ENCODE measurements at places on chromosomes 11 and 22.

DNA sequence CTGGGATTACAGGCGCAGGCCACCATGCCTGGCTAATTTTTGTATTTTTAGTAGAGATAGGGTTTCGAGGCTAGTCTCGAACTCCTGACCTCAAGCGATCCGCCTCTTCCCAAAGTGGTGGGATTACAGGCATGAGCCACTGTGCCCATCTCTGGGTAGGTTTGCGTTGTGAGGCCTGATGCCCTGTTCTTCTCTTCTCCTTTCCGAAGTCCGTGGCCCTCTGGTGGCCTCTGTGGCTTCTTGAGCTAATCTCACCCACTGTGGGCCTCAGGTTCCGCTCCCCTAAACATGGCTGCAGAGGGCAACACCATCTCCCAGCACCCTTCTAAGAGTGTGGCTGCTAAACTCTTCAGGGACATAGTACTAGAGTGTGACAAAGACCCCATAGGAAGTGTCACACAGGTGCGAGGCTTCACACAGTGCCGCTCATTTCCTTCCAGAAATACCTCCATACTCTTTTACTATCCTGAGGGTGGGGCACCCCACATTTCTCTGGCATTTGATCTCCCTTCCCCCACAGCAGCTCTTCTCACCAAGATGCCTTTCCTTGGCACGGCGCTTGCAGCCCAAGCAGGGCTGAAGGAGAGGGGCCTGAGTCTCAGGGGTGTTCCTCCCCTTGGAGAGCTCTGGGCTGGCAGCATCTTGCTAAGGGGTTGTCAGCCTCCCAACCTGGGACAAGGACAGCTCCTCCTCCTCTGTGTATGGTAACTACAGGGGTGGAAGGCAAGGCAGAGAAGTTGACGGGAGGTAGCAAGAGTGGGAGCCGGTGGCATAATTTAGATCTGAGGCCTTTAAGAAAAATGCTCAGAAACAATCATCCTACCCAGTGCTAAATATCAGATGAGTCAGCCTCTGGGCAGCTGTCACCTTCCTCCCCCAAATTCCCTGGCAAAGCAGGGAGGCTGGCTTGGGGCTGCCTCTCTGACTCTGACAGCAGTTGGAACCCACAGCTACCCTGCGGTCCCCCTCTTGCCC is 6.1 kb downstream of the THY1 start:
- no peak for DNase-seq

- no peak for DNase-seq
Measured at GRCh38 chr22:47369020-47369419, 606.6 kb downstream of the TBC1D22A start.

GRCh38 chr11:62536301-62536957 is 10.2 kb downstream of the AHNAK start:
- no peak for DNase-seq

GRCh38 chr11:108609682-108610081 is 16.1 kb upstream of the EXPH5 start:
- DNase-seq = no peak

DNA sequence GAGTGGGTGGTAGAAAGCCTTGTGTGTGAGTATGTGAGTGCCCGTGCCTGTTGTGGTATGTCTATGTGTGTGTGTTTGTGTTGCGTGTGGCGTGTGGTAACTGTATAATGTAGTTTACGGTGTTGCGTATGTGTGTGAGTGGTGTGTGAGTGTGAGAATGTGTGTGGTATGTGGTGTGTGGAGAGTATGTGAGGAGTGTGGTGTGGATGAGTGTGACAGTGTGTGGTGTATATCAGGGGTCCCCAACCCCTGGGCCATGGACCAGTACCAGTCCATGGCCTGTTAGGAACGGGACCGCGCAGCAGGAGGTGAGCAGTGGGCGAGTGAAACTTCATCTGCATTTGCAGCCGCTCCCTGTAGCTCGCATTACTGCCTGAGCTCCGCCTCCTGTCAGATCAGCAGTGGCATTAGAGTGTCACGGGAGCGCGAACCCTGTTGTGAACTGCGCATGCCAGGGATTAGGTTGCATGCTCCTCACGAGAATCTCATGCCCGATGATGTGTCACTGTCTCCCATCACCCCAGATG is 5.7 kb downstream of the UPK3A start:
- DNase-seq = no peak

DNA sequence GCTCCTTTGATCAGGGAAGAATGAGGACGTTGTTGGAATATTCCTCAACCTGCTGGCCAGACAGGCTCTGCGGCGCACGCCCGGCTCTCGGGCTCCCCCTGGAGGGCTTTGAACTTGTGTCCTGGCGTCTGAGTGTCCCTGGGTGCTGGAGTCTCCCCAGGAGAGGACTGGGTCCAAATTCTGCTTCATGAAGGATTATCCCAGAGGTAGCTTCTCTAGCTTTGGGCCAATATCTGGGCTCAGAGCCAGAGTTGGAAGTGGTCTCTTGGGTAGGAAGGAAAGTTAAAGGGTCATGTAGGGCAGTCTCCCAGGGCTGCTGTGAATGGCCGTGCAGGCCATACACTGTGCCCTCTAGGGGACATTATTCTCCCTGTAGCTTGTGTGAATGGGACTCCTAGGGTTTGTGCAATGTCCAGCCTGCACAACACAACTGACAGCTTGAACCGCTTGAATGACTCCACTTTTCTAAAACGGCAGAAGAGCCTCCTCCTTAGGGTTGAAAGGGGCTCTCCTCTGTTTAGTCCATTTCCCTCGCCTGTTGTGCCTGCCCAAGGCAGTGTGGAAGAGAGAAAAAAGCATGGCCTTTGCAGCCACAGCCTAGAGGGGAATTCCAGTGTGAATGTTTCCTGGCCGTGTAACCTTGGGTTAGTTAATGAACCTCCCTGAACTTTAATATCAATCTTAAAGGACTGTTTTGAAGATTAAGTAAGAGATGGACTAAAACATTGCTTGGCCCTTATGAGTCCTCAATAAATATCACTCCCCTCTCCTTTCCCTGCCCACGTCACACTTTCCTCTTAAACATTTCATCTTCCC is 111.2 kb upstream of the THY1 start:
- peak; percentile 53 for DNase-seq

DNA sequence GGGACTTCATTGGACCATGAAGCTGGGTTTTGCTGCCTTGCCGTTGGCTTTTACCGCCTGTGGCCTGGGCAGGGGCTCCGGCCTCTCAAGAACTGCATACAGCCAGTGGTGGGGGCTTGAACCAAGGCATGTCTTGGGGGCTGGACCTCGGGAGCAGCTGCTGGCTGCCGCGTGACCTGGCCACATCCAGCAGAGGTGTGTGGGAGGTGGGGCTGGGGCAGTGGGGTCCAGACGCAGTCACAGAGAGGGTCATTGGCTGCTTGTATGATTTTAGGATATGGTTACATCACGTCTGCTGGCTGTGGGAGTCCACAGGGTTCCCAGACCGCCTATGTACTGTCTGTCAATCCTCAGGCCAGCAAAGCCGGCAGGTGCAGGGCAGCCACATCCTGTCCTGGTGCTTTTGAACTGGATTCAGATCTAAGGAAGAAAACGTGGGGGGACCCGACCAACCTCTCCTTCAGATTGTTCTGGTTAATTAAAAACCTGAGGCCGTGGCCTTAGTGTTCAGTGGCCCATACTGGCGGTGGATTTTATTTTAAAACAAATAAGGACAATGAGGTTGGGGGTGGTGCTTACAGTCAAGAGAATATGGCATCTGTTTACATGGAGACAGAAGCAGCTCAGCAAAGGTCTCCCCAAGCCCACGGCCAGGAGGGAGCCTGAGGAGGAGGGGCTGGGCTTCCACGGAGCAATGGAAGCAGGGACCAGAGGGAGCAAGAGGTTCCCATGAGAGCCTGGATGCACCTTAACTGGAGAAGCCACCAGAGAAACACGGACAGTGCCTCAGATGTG is 426.0 kb downstream of the TBC1D22A start:
- DNase-seq = no peak

DNA sequence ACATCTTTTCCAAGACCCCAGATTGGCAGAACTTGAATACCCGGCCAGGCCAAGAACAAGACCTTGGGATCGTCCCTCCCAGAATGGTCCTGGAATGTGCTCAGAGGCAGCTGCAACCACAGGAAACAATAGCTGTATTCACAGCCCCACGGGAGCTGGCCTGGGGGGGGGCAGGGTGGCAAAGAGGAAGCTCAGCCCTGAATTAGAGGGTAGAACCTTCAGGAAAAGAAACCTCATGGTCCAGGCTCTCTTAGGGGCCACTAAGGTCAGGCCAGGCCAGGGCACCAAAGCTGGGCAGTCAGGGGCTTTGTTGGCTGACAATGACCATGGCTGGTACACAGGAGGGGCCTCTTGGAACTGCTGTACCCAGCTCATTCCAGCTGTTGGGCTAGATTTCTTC is 17.3 kb downstream of the RPL27A start:
- DNase-seq = no peak

DNA sequence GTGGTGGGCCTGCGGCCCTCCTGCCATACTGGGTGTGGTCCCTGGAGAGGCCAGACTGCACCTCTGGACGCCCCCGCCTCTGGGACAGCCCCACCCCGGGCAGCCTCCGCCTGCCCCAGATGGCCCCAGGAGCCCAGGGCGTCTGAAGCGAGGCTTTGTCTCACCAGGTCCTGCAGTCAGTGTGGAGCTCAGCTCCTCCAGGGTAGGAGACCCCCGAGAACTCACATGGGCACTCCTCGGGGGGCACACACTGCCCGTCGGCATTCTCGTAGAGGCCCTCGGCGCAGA is 10.4 kb downstream of the MUC6 start:
- DNase-seq = no peak

DNA sequence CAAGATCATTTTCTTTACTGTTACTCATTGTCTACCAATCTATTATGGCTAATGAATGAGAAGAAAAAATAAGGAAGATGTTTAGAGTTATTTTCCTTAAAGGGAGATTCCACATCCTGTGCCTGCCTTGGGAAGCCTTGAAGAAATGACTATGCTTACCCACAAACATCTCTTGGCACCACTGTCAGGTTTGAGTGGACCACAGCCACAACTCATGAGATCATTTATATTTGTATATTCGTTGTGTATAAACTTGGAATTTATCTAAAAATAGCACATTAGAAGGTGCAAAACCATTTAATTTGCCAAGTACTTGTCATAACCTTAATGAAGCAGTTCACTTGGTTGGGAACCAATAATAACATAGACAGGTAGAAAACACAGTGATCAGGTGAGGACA is 740.8 kb downstream of the DLG2 start:
- DNase-seq = no peak

DNA sequence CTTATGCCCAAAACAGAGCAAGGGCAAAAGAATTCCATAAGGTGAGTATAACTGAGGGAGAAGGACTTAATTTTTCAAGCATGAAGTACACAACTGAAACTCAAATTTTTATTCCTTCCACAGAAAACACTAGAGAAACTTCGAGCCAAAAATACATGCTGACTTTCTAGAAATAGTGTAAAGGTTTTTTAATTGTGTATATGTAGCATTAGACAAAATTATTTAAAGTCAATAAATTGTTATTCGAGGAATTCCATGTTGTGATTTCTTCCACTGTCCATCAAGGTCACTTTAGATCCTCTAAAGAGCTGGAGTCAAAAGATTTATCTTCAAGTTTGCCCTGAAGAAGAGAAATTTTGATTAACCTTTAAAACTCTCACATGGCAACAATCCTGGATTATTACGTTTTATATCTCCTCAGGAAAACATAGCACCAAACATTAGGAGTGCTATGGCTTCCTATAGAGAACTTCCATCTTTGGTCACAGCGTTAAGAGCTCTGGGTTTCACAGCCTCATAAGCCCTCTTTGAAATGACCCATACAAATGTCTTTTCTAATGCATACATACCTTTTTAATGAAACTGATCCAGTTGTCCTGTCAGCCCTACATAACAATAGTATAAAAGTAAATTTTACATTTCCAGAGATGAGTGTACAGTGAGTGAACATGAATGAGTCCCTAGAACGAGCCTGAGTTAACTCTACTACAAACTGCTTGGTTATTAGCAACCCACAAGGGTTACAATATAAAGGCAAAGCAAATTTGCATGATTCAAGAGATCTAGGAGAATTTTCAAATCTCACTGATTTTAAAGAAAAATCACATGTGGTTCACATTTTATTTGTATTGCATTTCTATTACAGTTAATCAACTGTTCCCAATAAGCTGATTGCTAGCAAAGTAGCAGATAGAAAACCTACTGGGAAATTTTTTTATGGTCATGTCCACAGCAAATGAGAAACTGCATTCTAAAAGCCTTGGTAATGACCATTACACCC is 10.9 kb downstream of the TAF1D start:
- no peak for DNase-seq

DNA sequence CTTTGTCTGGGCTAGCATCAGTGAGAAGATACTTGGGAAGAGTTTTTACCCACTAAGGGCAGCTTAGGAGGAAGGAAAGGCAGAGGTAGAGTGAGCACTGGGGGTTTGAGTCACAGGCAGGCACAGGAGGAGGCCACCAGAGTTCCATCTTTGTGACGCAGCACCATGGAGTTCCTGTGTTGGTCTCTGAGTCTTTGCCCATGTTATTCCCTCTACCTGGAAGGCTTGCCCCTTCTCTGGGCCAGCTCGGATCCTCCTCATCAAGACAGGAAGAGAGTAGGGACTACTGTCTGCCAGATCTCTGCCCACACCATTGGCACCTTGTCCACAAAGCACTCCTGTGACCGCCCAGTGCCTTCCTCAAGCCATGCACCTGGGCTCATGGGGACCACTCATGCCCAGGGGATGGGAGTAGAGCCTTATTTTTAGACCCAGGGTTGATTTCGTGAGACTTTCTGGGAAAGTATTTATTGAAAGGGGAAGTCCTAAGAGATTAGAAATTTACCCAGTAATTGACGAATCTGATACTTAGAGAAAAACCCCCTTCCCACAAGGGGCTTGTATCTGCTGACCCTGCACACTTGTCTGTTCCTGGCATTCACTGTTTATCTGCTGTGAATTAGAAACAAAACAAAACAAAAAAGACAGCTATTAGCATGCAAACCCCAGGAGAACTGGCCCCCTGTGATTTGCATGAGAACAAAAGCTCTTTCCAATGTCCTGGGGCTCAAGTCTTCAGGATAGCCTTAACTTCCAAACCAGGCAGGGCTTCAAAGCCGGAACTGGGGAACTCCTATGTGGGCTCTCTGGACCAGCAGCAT is 35.9 kb upstream of the MYEOV start:
- DNase-seq = no peak

GRCh38 chr22:29022101-29022817 is 39.4 kb downstream of the C22orf31 start:
- DNase-seq = no peak

DNA sequence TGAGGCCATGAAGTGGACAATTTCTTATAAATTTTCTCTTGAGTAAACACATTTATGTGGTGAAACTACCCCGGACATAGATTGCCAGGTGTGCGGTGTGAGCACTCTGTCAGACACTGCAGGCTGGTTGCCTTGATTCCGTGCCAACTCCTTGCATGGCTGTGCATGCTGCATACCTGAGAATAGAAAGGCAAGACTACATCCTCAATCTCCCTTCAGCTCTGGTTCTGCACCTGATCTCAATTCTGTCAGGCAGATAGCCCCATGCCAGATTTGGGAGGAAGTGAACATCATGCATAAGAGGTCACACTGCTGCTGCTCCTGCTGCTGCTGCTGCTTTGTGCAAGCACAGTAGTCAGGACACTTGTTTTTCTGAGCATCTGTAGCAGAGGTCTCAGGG is 42.5 kb upstream of the DEUP1 start:
- no peak for DNase-seq

- DNase-seq = peak; percentile 65
Measured at GRCh38 chr11:119029340-119030028, 1.2 kb downstream of the SLC37A4 start.

GRCh38 chr11:131195661-131196517 is 174.5 kb upstream of the NTM start:
- no peak for DNase-seq

GRCh38 chr11:73547706-73548595 is 50.0 kb downstream of the FAM168A start:
- DNase-seq = no peak

- no peak for DNase-seq
Measured at GRCh38 chr11:72238492-72239312, 5.3 kb downstream of the PHOX2A start.

Measured in erythroblast (primary cell).